ENCODE measurements at places on chromosomes 13 and 19.

GRCh38 chr13:98083507-98083906 is 59.4 kb upstream of the FARP1 start:
- peak; percentile 91 for DNase-seq

- peak; percentile 52 for DNase-seq
Measured at GRCh38 chr13:71879129-71879535, 12.1 kb upstream of the DACH1 start.

GRCh38 chr19:49512970-49513745 is 697 bp downstream of the FCGRT start:
- no peak for DNase-seq

- DNase-seq, result no peak
Measured at GRCh38 chr13:44765001-44765471, 188.9 kb upstream of the TSC22D1 start.

- no peak for DNase-seq
Measured at GRCh38 chr19:43936188-43936587, 1.1 kb upstream of the ZNF45 start.

DNA sequence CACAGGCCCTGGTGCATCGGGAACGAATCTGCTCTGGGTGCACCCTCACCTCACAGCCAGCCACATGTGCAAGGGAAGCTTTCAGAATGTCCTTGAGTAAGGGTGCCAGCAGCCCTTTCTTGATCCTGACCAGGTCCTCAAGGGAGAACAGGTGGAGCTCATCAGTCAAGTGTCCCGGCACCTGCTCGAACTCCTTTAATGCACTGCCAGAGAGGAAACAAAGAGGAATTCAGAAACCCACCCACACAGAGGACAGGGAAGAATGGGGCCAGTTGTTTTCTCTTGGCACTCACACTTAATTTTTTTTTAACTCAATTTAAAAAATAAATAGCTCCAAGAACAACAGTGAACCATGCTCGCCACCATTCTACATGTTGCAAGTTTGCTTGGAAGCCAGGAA is 41.7 kb downstream of the RUBCNL start:
- no peak for DNase-seq

DNA sequence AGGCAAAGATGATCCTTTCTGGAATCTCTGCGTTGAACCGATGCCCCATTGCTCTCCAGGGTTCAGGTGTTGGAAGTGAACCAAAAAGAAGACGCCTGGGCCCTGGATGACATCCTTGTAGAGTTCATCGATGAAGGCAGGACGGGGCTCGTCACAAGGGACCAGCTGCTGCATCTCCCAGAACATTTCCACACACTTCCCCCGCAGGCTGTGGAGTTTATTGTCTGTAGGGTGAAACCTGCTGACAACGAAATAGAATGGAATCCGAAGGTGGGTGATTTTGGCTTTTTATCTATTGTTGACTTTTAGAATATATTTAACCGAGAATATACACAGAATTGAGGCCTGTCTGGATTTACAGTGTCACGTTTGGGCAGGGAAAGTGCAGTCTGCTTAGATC is 58.4 kb downstream of the SLC7A9 start:
- no peak for DNase-seq

DNA sequence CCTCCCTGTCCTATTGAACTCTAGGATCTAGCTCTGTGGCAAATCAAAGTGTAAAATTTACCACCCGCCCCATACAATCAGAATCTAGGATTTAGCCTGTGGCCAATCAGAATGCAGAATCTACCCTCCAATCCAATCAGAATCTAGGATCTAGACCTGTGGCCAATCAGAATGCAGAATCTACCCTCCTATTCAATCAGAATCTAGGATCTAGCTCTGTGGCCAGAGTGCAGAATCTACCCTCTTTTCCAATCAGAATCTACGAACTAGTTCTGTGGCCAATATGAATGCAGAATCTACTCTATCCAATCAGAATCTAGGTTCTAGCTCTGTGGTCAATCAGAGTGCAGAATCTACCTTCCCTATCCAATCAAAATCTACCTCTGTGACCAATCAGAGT is 25.8 kb downstream of the PRKD2 start:
- no peak for DNase-seq

DNA sequence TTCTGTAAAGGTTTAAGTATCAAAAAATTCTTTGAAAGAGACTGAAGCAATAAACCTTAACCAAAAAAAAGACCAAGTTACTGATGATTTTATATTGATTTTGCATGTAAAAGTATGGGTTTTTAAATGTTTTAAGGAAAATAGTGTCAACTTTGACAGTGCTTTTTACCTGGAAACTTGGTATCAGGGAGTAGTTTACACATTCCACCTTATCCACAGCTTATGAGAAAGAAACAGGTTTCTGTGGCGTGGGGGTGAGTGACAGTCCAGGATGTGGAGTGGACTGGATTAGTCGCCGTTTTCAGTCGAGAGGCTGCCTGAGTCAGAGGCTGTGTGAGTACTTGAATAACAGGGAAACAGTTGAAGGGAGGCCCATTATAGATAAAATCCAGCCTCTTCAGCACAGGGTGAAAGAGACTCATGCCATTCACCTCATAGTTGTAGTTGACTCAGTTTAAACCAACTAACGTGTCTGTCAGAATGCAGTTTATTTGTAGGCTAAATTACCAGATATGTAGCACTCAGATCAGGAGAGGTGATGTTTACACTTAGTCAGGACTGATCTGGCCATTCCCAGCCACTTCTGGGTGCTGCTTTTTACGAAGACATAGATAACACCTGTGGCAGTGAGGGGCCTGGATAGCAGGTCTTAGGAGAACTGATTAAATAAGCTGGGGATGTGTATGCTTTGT is 595 bp upstream of the GPR183 start:
- DNase-seq, result peak; percentile 74

- DNase-seq, result no peak
Measured at GRCh38 chr13:55673910-55674309, 1466.8 kb upstream of the PRR20A start.

DNA sequence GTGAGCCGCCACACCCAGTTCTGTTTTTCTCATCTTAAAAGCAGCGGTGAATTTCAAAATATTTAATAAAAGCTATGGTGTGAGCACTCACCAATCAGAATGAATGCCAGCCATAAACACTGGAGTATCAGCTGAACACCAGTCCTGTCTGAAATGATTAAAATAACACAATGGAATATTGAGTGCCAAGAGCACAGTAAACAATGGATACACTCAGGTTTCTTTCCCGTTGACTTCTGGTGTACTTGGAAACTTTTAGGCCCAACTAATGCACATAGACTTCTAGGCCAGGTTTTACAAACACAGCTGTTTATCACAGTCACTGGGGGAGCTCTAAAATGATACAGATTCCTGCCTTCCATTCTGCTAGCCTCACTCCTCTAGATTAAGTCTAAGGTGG is 68.3 kb downstream of the SLC6A16 start:
- DNase-seq, result no peak

DNA sequence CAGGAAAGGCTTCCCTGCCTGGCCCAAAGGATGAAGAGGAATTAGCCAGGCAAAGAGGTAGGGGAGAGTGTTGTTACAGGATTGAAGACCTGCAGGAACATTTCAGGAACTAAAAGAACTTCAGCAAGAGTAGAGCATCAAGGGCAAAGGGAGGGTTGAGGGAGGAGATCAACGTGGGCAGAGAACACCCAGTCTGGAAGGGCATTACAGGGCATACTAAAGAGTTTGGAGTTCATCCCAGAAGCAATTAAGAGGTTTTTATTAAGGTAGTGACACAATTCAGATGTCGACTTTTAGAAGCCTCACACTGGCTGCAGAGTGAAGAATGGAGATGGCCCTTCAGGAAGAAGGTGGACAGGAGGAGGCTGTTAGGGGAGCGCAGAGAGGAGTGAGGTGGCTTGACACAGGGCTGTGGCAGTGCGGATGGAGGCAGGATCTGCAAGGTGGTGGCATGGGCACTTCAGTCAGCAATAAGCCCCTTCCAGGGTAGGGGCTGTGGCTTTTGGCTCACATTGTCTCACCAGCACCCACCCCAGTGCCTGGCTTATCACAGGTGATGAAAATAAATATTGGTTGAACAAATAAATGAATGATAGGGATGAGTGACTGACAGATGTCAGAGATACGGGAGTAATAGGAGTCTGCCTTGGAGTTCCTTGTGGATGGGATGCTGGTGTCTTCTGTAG is 24.9 kb downstream of the TEX26 start:
- no peak for DNase-seq

- DNase-seq, result no peak
Measured at GRCh38 chr13:20369886-20370361, 137.8 kb upstream of the GJB6 start.

- DNase-seq, result no peak
Measured at GRCh38 chr13:21849323-21849722, 178.4 kb downstream of the FGF9 start.

DNA sequence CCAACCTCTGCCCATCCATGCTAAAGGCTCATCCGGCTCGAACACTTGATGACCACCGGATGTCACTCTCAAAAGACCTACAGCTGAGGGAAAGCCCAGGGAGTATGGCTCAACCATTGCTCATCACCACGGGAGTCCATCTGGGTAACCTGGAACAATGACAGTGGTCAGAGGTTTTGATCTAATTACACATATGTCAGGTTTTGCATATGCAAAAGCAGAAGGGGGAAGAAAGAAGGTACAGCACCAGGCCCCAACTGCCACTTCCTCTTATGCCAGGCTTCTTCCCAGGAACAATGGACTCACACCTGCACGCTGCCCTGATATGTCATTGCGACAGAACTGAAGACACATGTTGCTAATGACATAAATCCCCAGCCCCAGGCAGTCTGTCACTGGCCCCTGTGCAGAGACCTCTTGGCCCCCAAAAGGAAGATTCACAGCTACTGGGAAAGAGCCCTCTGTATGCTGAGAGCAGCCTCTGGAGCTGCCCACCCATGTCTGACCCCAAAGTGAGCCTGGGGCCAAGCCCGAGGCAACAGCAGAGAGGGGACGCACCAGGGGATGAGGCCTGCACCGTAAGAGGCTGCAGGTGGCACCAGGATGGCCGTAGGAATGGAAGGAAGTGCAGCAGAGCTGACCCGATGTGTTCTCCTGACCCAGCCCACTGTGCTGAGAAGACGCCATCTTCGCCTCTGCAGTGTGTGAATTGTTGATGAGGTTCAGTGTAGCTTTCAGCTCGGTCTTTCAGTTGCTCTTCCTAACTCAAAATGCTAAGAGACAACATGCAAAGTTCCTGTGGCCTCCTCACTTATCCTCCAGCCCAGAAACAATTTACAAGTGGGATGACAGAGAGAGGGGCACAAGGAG is 26.3 kb downstream of the EPS15L1 start:
- DNase-seq, result peak; percentile 52
